NCI-H510A treated with DMSO at 0.1 percent for 48 hours (cell line): ENCODE measurements at places on chromosomes 7 and 10.

DNA sequence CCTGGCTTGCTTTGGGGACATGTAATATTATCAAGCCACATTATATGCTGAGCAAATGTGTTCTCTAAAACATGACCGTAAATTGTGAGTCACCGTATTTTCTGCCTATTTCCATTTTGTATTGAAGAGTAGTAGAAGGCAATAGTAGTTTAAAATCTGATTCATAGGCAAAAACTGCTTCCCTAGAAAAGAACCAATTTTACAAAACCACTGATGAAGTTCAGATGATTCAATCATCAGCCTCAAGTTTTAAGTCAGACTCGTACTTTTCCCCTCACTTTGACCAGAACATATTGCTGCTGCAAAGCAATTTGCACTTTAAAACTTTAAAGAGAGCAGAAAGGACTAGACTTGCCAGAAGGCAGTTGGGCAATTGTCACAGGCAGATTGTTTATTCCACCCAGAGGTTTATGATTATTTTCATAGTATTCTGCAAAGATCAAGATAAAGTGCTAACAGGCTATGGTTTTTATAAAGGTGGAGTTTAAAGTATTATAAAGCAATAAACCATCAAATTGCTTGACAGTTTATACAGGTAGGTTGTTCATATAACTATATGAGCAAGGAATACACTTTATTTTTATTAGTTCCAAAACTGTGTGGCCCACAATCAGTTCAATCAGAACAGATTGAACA is 168.2 kb downstream of the ETV1 start:
- DNase-seq: no peak

- DNase-seq: no peak
Measured at GRCh38 chr10:8033812-8034465, 20.5 kb upstream of the GATA3 start.

DNA sequence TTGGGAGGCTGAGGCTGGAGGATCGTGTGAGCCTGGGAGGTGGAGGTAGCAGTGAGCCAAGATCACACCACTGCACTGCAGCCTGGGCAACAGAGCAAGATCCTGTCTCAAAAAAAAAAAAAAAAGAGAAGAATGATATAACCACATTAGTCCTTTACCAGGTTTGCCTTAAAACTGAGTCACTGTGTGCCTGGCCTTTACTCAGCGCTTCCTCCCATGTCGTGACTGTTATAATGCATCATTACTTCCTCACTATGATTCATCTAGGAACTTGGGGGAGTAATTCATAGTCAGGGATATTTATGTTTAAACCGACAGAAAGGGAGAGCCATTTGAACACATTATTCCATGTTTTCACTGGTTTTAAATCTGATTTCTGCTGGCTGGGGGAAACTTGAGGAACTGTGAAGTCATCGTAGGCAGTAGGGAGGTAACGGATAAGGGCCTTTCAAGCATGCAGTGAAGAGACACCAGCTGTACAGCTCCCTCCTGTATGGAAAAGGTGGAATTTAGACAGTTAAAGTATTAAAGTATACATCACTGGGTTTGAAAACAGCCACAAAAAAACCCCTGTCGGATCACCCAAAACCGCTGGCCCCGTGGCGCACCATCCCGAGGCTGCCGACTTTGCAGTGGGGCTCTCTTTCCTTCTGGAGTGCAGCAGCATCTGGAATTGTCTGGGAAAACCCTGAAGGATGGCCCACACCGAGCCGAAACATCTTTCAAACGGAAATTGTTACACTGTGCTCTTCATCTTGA is 119.8 kb downstream of the NKX6-2 start:
- no peak for DNase-seq

- DNase-seq: no peak
Measured at GRCh38 chr7:139651308-139651707, 126.5 kb downstream of the HIPK2 start.

DNA sequence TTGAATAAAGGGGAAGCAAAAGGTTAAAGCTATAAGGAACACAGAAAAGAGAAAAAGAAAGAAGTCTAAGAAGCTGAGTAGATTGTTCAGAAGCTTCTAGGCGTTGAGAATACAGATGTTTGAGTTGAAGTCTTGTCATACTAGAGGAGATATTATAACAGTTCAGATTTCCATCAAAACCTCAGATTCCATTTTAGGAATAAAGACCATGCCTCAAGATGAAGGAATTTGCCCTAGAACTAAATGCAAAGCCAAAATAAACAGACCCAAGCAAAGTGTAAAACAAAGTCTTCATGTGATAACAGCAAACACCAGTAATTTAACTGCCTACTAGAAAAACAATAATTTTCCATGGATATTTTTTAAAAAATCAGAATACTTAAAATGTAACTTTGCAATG is 476.5 kb upstream of the POT1 start:
- no peak for DNase-seq

DNA sequence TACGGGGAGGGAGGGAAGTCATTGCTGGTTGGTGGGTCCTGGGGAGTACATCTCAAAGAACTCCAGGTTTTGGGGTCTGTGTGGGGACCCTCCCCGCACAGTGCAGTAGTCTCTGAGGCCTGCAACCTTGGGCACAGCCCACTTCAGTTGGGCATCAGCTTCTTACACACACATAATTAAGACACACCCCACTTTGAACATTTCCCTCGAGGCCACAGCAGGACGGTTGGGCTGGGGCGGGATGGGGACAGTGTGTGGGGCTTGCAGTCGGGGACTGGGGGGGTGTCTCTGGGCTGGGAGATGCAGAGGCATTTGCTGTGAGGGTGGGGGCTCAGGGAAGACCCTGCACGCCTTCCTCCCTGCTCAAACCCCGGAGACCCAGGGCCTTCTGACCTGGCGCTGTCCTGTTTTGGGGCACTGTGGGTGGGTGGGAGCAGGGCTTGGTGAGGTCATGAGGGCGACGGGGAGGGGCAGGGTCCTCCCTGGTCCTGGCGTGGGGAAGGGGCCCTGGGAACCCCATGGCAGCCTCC is 1.3 kb downstream of the LFNG start:
- no peak for DNase-seq

DNA sequence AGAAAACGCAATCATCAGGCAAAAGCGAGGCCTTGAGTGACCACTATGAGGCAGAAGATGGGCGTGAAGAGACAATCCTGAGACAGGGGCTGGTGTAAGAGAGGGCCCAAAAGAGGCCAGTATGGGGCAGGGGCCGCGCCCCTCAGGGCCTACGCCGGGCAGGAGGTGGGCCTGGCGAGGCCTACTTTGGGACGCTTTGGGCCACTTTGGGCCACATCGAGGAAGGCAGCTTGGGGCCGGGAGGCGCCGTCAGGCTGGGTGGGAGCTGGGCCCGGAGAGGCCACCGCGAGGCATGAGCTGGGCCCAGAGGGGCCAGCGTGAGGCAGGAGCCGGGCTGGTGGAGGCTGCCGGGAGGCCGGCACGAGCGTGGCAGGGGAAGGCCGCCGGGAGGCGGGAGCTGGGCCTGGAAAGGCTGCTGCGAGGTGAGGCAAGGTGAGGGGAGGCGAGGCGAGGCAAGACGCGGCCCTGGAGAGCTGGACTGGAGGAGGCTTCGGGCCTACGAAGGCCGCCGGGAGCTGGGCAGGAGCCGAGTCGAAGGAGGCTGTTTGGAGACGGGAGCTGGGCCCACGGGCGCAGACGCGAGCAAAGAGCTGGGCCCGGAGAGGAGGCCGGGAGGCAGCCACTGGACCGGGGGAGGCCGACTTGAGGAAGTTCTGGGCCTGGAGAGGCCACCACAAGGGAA is 171.3 kb downstream of the TPST1 start:
- no peak for DNase-seq

DNA sequence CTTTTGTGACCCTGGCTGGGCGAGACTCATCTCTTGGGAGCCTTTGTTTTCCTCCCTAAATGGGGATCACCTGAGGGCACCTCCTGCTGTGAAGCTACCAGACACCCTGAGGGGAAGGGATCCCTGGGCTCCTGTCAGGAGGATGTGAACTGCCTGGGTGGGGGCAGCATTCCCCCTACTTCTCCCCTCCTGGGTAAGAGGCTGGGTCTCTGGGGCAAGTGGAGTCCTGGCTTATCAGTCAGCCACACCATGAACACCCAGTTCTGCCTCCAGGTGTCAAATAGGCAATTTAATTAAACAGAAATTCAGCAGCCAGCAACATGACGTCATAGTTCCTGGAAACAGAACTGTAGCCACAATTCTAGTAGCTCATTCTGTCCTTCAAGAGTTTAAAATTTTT is 97.7 kb upstream of the RET start:
- no peak for DNase-seq

DNA sequence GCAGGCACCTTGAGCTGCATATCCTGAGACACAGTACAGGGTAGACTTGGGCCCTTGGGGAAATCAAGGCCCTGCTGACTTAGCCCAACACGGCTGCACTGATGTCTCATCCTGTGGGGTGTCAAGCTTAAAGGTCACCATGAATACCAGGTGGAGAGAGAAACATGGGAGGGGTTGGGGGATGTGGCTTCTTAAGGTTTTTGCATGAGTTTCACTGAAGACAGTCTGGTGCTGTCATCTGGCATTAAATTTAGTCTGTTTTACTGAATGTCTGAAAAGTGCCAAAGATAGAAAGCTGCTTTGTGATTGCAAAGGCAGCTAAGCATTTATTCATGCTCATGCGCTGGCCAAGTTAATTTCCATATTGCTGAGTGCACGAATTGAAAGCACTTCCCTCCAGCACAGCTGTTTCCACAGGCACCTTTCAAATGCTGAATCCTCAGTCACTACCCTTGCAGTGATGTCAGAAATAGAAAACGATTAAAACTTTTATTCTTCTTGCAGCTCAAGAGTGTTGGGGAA is 102.1 kb downstream of the OSBPL3 start:
- peak; percentile 40 for DNase-seq

DNA sequence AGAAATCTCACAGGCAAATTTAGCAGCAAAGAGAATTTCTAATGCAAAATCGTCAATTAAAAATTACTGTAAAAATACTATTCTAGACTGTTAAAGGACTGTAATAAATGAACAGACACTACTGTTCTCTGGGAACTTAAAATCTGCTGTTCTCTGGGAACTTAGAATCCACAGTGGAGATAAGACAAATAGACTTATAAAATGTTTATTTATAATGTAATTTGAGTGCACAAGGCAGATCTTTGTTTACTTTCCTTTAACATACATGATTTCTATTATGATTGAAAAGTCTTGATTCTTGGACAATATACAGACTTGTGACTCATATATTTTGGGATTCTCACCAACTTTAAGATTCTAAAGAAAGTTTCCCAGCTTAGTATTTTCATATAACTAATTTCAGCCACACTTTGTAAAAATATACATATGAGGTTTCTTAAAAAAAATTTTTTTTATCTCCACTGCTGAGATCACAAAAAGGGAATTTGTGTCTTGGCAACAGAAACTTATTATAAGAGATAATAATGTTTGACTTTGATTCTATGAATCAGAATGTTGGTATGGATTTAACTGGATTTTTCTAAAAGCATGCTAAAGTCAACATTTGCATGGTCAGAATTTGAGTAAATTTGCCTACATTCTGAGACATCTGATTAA is 166.3 kb upstream of the RHOBTB1 start:
- DNase-seq: no peak

GRCh38 chr10:103582331-103583123 is 89.0 kb downstream of the NEURL1 start:
- DNase-seq: no peak

DNA sequence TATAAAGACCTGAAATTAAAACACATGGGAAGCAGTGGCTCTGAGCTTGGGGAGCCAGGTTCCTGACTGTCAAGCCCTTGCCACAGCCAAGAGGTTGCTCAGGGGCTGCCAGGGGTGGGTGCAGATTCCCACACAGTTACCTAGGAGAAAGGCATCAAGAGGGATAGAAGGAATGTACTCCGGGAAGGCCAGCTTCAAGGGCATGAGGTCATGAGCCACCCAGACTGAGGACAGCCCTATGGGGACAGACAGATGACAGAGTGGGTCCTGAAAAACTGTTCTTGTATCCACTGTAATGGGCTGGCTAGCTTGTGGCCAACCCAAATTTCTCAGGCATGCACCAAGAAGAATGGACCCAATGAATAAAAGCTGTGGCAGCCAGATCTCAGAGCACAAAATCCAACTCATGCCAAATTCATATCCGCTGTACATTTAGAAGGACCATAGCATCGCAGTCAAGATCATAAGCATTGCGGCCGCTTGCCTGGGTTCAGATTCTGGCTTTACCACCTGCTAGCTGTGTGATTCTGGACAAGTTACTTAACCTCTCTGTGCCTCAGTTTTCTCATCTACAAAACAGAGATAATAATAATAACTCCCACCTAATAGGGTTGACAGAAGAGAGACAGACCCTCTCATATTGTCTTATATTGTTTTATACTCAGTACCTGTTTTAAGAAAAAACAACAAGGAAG is 44.9 kb upstream of the KCNMA1 start:
- no peak for DNase-seq

DNA sequence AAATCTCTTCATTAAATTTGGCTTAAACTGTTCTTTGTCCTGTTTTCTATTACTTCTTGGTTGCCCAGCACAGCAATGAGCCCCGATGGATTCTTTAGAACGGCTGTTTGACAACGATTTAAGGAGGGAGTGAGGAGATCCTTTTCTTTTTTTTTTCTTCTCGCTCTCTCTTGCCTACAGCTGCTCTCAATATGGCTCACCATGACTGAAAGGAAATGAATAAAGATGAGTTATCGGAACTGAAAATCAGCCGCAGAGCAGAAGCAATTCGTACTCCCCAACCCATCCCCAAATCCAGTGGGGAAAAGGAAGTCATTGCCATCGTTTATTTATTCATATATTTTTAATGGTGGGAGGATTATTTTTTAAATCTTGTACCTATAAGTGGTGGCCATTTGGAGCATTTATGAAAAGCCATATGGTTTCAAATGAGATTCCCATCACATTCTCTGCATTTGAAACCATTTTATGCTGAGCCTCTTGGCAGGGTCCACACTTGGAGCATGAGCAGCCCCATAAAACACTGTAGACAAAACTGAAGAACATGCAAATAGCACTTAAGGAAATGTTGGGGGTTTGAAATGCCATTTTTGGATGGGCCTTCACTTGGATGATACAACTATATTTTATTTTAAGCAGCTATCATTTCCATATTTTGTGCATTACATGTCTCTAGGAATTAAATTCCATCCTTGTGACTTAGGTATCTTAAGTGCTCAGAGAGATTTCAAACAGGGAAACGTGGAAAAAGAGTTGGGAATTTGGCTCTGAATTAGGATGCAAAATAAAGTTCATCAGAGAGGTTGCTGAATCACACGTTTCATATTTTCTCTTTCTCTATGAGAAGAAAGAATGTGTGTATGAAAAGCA is 107.7 kb upstream of the FZD1 start:
- DNase-seq: no peak

DNA sequence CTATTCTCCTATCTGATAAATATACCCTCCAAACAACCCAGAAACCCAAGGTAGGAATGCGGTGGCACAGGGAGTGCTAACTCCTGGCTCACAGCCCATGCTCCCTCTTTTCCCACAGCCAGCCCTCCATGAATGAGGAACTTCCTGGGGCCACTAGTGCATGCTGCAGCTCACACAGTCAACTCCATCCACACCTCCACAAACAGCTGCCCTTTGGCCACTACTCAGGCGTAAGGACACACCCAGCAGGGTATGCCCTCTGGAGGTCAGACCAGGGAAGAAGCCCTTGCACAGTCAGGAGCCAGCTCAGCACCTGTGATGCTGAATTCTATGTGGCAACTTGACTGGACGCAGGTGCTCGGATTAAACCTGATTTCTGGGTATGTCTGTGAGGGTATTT is 85.2 kb upstream of the PIK3CG start:
- no peak for DNase-seq
